Hematopoietic multipotent progenitor cell treated with erythropoietin and hydrocortisone succinate and interleukin-3 and kit ligand, for 17 days (in vitro differentiated cells): ENCODE measurements at places on chromosomes 13 and 19.
A peak's percentile ranks its signal among the peaks of the same experiment; 100 is the strongest.

- no peak for DNase-seq
These were observed 14.8 kb upstream of the AKAP8L start for GRCh38 chr19:15433519-15434069.

GRCh38 chr13:46903748-46904147 lies 6.9 kb upstream of the HTR2A start:
- no peak for DNase-seq

- DNase-seq = peak; percentile 47
These were observed 18.3 kb downstream of the NUP58 start for GRCh38 chr13:25319771-25320170.

DNA sequence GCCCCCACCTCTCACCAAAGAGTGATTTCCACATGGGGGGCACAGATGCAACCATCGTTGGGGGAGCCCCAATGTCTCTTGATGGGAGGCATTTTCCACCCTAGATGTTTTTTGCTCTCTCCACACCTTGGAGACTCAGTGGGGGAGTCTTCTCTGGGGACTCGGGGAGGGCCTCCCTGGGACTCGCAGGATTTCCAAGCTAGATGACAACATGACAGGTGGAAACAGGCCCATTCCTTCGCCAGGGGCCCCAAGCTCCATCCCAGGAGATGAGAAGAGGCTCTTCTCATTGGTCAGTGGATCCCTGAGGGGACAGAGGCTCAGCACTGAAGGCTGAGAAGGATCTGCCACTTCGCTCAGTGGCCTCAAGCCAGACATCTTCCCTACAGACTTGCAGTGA lies 12.7 kb upstream of the KIR2DL4 start:
- DNase-seq = no peak

GRCh38 chr13:36242761-36243160 lies 28.4 kb upstream of the SOHLH2 start:
- no peak for DNase-seq

DNA sequence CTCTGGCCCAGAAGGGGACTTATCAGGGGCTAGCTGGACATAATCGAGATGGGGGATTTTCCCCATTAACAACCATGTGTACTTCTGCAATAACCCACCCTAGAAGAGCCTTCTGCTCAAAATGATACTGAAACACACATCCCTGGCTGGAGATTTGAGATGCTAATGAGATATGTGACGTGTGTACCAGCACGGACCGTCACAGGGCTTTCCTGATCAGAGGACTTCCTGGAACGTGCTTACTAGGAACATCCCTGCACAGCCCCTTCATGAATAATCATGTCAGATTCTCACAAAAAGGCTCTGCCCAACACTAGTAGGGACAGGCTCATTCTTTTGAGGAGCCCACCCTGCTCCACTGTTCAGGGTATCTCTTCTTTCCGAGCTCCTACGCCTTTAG lies 6.5 kb upstream of the ERVV-1 start:
- DNase-seq = no peak

GRCh38 chr13:19382111-19382510 lies 179.2 kb downstream of the TPTE2 start:
- no peak for DNase-seq

- DNase-seq = no peak
These were observed 6.2 kb downstream of the PDE4C start for GRCh38 chr19:18219911-18220631.

GRCh38 chr19:47417107-47417745 lies 2.1 kb downstream of the MEIS3 start:
- DNase-seq = no peak

GRCh38 chr13:39273953-39274738 lies 235.9 kb downstream of the NHLRC3 start:
- no peak for DNase-seq
